ENCODE measurements at places on chromosomes 6 and 20. TPM values are rescaled to one million over a fixed set of nuclear protein-coding genes. Genes with fewer than 3 reads are reported as not detected.

MAP7 gene
- total RNA-seq: 18.1 TPM

MEP1A gene
- not detected for total RNA-seq

YWHAB gene
- total RNA-seq: 52.5 TPM

CLDN20 gene
- not detected for total RNA-seq

DNA sequence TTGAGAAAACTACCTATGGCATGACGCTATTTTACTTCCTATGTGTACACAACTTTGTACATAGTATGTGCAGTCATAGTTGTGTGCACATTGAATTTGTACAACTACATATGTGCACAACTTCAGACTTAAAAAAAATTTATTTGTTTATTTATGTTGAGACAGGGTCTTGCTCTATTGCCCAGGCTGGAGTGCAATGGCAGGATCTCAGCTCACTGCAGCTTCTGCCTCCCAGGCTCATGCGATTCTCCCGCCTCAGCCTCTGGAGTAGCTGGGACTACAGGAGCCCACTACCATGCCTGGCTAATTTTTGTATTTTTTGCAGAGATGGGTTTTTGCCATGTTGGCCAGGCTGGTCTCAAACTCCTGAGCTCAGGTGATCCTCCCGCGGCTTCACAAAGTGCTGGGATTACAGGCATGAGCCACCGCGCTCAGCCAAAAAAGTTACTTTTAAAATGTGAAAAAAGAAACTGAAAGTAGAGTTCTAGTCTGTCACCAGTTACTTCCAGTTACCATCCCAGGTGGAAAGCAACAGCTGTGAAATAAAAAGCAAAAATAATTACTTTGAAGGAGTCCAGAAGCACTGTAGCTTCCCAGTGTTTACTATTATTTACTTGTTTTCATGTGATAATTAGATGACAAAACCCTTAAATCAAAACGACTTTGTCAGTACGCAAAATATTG lies 1.7 kb upstream of the ZKSCAN8 start:
- DNase-seq: no peak

- DNase-seq: no peak
Measured at GRCh38 chr20:57163041-57163440, 103.4 kb downstream of the BMP7 start.

DNA sequence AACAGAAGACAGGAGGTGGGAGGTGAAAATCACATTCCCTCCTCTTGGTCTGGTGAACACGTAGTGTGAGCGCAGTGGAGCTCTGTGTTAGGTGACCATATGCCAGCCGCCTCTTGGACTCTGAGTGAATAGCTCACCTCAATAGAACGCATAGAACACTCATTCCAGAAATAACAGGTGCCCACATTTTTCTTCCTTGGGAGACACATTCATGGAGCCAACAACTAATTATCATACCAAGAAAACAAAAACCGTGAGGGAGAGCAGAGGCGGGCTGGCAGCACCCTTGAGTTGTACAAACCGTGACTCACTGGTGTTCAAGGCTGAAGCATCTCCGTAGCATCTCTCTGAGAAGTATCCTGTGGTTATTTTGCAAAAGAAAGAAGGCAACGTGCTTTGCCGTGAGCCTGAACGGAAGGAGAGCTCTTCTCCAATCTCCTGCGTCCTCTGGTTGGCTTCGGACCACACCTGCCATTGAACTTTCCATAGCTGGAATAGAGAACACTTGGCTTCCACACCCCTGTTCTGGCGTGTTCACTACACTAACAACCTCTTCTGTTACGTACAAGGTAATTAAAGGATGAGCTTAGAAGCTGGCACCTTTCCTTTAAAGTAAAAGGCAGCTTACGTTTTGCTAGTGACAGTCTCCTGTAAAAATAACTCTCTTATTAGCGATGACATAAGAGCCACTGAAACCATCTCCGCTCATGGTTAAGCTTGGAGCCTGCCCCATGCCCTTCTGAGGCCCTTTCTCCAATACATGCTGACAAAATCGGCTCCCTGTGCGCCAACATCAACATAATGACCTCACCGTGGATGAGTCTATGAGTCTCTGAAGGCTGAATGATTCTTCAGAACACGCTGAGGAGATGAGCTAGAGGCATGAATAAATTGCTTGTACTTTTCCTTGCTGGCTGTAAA lies 30.2 kb upstream of the SGK1 start:
- DNase-seq: no peak

GRCh38 chr6:82970839-82971238 lies 94.8 kb downstream of the UBE3D start:
- no peak for DNase-seq
